Left renal cortex interstitium (tissue), 4 donors: ENCODE measurements at places on chromosomes 13 and 19.

DNA sequence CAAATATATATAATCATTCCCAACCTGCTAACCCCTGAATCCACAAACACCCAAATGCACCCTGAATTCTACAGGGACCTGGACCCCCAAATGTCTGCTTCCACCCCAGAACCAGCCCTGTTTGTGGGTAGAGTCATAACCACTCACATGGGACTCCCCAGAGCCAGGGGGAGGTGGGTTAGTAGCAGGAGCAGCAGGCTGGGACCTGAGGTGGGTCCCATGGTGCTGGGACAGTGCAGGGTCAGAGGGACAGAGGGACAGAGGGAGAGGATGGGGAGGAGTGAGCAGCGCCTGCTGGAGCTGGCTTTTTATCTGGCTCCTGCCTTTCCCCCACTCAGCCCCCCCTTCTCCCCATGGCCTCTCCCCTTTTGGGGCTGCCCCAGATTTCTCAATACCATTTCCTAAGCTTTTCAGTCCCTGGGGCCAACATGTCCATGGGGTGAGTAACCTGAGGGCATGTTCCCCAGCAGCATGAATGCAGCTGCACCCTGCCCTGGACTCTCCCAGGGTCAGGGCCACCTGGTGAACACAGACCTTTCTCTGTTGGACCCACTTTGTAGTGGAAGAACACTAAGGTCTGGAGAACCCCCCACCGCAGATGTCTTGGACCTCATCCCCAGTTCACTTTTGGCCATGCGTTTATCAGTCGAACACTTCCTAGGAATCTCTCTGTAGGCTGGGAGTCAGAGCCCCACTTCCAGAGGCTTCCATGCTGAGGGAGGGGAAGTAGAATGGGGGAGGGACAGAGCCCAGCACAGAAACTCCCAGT is at the start of gene C3:
TSS of gene C3 (minus strand) at position 282 of the 769 bp plus-strand sequence. CDS start at position 221, 61 bp downstream.
- DNase-seq, result no peak

- no peak for DNase-seq
These were observed 328 bp downstream of the CYP4F12 start for GRCh38 chr19:15673176-15673654.

GRCh38 chr13:72473321-72473720 is 254.1 kb downstream of the MZT1 start:
- DNase-seq, result no peak

DNA sequence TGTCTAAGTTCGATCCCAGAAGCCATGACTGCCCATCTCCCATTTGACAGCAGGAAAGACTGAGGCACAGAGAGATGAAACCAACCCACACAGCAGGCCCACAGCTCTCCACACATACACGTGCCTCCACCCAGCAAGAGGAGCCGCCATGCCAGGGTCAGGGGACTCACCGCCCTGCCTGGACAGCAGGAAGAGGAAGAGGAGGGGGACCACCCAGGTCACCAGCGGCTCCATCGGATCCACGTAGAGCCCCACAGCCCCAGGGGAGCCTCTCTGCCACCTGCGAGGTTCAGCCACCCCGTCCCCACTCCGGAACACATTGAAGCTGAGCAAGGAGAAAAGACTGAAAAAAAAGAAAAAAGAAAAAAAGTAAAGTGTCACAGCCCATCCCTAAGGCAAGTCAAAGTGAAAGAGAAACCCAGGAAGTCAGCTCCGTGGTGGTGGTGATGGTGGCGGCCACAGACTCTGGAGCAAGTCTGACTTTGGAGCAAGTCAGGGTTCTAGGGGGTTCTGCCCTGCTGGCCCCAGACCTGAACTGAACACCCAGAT is at the start of gene IL12RB1:
TSS of gene IL12RB1 (minus strand) at position 345 of the 549 bp plus-strand sequence. CDS start at position 234, 111 bp downstream.
- no peak for DNase-seq

DNA sequence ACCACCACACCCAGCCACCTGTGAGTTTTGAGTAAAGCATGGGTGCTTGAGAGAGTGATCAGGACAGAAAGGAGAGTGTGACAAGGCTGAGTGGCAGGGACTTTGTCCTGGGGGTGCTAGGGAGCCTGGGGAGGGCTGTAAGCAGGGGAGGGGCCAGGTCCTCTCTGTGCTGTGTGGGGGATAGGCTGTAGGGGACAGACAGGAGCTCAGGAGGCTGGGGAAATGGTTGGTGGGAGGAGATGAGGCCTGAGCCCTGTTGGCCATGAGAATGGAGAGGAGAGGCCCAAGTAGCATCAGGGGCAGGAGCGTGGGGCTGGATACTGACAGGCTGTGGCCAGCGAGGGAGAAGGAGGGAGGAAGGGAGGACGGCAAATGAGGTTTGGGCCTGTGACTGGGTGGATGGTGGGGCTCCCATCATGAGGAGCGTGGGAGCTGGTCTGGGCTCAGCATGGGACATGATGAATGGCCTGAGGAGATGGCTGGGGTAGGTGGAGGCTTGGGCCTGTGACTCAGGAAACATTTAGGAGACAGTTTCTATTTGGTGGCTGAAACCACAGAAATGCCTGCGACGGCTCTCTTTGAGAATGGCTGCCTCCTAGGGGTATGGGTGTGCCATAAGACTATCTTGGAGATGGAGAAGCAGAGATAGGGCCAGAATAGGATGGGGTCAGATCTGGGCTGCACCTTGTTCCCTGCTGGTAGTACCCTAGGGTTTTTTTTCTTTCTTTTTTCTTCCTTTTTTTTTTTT is 25.0 kb downstream of the GRIN2D start:
- DNase-seq, result no peak

GRCh38 chr19:42313096-42313839 is at the start of gene TMEM145:
TMEM145 (plus strand) TSS chr19:42313309; CDS start chr19:42313377, 68 bp downstream.
- no peak for DNase-seq

DNA sequence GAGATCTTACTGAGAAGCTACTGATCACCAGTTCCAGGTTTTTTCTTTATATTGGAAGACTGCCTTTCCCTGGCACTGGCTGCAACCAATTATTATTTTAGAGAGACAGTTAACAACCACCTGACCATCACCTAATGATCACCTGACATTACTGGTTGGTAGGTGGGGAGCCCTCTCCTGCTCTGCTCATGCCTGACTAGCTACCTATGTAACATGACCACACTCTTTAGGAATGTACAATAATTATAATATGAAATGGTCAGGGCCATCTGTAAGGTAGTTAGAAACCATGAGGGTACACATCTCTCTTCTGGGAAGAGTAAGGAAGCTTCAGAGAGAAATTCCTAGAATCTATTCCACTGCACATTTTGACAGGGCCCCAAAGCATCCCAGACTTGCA is 59.0 kb upstream of the SCEL start:
- no peak for DNase-seq
